ENCODE measurements at places on chromosomes 1 and 21. TPM values are rescaled to one million over a fixed set of nuclear protein-coding genes. Genes with fewer than 3 reads are reported as not detected.

DNA sequence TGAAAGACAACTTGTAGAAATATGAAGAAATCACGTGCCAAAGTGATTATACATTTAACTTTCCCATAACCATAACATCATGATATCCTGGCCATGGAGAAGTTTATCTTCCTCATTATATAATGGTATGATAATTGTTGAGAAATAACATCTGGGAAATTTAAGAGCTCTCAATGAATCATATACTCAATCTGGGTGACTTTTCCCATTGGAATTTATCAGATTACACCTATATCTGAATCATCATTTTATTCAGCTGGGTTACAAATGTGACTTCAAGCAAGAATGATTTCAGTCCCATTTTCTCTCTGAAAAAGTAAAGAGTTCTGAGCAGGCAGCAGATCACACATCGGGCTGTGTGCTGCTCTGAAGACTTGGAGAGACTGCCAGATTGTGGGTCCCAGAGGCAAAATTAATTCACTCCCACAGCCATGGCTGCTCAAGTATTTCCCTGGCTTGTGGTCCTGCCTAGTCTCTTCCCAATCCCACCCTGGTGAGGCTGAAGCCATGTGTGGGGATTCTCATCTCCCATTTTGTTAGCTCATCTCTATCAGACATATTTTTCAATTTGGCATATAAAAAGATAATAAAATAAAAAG is 278.0 kb downstream of the MRPL39 start:
- DNase-seq, result no peak

- no peak for DNase-seq
Measured at GRCh38 chr1:195241066-195241465, 1367.2 kb downstream of the KCNT2 start.

- no peak for DNase-seq
Measured at GRCh38 chr21:42364304-42364865, 1.9 kb downstream of the TFF1 start.

GRCh38 chr1:77513839-77514763 is 168.4 kb downstream of the ZZZ3 start:
- peak; percentile 34 for DNase-seq

GRCh38 chr21:16239659-16240265 is 510.0 kb downstream of the USP25 start:
- DNase-seq, result peak; percentile 21

DNA sequence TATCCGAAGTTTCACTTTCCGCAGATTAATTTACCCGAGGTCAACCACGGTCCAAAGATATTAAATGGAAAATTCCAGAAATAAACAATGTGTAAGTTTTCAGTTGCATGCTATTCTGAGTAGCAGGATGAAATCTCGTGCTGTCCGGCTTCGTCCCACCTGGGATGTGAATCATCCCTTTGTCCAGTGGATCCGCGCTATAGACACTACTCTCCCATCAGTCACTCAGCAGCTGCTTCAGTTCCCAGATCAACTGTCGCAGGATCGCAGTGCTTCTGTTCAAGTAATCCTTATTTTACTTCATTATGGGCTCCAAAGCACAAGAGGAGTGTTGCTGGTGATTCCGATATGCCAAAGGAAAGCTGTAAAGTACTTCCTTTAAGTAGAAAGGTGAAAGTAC is 8.3 kb upstream of the LRP8 start:
- no peak for DNase-seq

- peak; percentile 71 for DNase-seq
Measured at GRCh38 chr1:17120962-17121837, 1.9 kb upstream of the PADI2 start.

GRCh38 chr1:225660544-225660946 is 7.6 kb upstream of the ENAH start:
- DNase-seq, result no peak

- DNase-seq, result no peak
Measured at GRCh38 chr1:160397651-160398050, 2.7 kb upstream of the VANGL2 start.

- DNase-seq, result peak; percentile 74
Measured at GRCh38 chr1:890661-891060, 33.1 kb upstream of the SAMD11 start.

GRCh38 chr1:155009221-155009711 is 6.7 kb downstream of the ZBTB7B start:
- DNase-seq, result no peak

DNA sequence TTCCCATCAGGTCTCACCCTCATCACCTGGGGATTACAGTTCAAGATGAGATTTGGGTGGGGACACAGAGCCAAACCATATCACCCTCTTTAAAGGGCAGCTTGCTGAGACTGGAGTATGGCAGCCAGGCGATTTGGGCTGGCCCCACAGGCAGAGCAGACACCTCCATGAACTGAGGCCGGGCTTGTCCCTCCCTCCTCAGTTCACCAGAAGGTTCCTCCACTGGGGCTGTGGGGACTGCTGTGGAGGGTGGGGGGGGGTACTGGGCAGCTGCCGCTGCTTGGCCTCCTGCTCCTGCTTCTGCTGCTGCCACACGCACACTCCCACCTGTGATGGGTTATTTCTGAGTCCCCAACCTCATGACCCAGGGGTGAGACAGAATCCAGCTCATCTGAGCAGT is 53.9 kb upstream of the PDE9A start:
- no peak for DNase-seq

GRCh38 chr1:180560200-180560867 is 1.6 kb downstream of the OVAAL start:
- no peak for DNase-seq

- DNase-seq, result no peak
Measured at GRCh38 chr1:214550857-214551435, 456 bp downstream of the PTPN14 start.

DNA sequence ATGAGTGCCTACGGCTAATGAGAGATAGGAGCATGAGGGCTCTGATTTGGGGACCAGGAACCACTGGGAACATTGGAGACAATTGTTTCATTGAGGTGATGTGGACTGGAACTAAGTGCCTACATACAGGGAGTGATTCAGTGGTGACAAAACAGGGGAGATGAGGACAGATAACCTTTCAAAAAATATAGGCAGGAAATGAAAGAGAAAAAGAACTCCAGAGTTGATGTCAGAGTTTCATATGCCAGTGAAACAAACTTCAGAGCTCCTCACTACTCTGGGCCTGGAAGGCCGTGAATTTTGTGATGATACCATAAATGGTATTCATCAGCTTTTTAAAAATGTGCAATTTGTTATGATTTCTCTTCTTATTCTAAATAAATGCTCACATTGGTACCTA is 39.3 kb downstream of the FASLG start:
- no peak for DNase-seq

- no peak for DNase-seq
Measured at GRCh38 chr1:57422271-57423134, 1.4 kb downstream of the DAB1 start.

GRCh38 chr1:34290831-34291230 is 114.1 kb downstream of the C1orf94 start:
- DNase-seq, result no peak

GRCh38 chr1:184101141-184101540 is 49.6 kb downstream of the TSEN15 start:
- DNase-seq, result no peak

DNA sequence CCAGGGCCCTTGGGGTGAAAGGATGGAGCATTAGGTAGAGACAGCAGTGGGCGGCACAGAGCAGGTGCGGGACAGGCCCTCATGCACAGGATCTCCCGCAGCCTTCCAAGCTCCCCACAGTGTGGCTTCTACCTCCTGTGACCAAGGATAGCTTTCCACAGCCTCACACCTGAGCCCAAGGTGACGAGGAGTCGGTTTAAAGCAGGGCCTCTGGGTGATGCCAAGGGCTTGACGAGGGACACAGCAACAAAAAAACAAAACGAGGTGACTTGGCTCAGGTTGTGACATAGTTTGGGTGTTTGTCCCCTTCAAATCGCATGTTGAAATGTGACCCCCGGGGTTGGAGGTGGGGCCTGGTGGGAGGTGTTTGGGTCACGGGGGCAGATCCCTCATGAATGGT is 15.3 kb downstream of the RSPH1 start:
- DNase-seq, result no peak

Gene PRELP
- total RNA-seq, result not detected

Gene CFAP74
- not detected for total RNA-seq

Gene COL9A2
- total RNA-seq, result 0.85 TPM

Gene ANKRD65
- total RNA-seq, result not detected

Gene EPHX1
- 106 TPM for total RNA-seq

Gene SON
- total RNA-seq, result 434 TPM

Gene YBX1
- total RNA-seq, result 1,447 TPM

Gene TMEM53
- 11.3 TPM for total RNA-seq

Gene VWA1
- total RNA-seq, result 0.04 TPM

Gene LORICRIN
- total RNA-seq, result not detected

Gene OR2T1
- total RNA-seq, result not detected

Gene TNFRSF18
- total RNA-seq, result not detected

Gene CFHR2
- not detected for total RNA-seq

Measured in H4 (cell line).